Left lung (tissue), 14 donors: ENCODE measurements at places on chromosomes 3 and 15. TPM values are rescaled to one million over a fixed set of nuclear protein-coding genes. Genes with fewer than 3 reads are reported as not detected.
A peak's percentile ranks its signal among the peaks of the same experiment; 100 is the strongest.

DNA sequence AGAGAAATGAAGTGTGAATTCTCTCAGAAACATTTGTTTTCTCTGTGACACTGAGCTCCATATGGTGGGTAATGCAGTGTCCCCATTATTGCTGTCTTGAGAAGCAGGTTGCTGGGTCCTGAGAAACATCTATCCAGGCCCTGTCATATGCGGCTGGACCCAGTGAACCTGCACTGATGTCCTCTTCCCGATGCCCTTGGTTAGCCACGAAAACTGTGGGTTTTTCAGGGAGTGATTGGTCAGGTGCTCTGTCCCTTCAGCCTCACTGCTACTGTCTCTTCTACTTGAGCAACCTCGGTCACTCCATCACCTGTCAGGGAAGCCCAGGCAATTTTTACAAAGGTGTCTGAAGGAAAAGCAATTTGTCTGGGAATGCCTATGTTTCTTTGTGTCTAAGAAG, 77.0 kb downstream of the SLC7A14 start:
- no peaks in the 10 kb centered on the region for H3K27me3 ChIP-seq
- H3K4me3 ChIP-seq, result no peak overlapping the region
- H3K36me3 ChIP-seq, result no peaks in the 10 kb centered on the region

The CAMKV gene
- total RNA-seq, result not detected

GRCh38 chr15:82231842-82232241, 30.7 kb downstream of the EFL1 start:
- H3K36me3 ChIP-seq, result peaks cover 34% of the 10 kb centered on the region
- H3K4me1 ChIP-seq, result no peaks in the 10 kb centered on the region
- no peak for DNase-seq
- H3K4me3 ChIP-seq, result no peak overlapping the region

The RNU5B-1 gene
- total RNA-seq, result not detected

The TTC23 gene
- total RNA-seq, result 19.4 TPM

DNA sequence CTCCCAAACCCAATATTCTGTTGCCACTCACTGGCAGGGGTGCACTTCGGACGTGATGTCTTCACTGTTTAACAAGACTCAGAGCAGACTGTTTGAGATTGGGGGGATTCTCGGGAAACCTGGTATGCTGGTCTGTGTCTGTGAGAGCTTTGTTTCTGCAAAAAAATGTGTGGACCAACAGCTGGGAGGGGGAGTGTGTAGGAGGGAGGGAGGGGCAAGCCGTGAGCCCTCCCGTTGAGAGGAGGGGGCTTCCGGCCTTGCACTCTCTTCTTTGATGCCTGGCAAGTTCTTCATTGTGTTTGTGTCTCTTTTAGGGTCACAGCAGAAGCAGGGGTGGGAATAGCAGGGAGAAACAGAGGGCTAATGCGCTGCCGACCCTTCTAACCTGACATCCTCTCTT, 74.9 kb upstream of the NDN start:
- no peak overlapping the region for H3K4me3 ChIP-seq
- no peaks in the 10 kb centered on the region for H3K27me3 ChIP-seq
- no peak for DNase-seq

DNA sequence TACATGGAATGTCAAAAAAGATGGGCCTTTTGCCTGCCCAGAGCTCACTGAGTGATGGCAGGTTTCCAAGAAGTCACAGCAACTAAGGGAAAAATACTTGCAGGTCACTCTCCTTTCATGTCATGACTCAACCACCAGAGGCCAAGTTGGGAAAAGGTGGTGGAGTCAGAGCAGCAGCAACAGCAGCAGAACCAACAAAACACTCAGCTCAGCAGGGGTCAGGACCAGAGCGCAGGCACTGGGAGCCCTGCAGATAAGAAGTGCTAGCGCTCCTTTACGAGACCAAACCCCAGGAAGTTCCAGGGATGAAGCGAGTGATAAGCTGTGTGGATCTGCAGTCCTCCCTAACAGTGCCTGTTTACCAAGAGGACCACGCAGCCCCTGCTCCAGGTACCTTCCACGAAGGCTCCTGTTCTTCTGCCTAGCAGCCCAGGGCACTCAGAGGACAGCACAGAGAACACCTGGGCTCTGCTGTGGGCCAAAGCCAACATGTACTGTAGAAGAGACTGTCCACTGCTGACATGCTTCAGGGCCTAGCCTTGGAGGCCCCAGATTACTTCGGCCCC, 26.0 kb downstream of the POC1A start:
- no peaks in the 10 kb centered on the region for H3K27me3 ChIP-seq
- H3K36me3 ChIP-seq, result no peaks in the 10 kb centered on the region
- peaks cover 7% of the 10 kb centered on the region for H3K4me1 ChIP-seq
- no peak overlapping the region for H3K27ac ChIP-seq
- no peak overlapping the region for H3K4me3 ChIP-seq
- DNase-seq, result no peak

DNA sequence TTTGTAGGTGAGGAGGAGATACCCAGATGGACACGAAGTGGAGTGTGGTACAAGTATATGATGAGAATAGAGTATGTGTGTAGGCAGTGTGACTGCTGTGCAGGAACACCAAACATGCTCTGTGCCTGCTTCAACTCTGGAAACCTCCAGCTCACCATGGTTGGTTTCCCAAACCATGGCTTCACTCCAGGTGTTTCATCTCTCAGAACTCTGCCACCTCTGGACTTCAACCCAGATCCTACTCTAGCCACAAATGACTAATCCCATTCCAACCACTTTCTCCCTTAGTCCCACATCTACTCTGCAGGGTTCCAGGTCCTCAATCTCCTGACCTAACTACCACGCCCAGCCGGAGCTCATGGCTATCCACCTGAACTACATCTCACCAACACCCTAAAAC, 102.1 kb downstream of the RYK start:
- no peak overlapping the region for H3K27ac ChIP-seq
- H3K36me3 ChIP-seq, result peaks cover 1% of the 10 kb centered on the region
- H3K27me3 ChIP-seq, result no peaks in the 10 kb centered on the region
- H3K4me3 ChIP-seq, result no peak overlapping the region
- no peak for DNase-seq

The OSTN gene
- not detected for total RNA-seq

The MUC4 gene
- total RNA-seq, result 12.8 TPM

DNA sequence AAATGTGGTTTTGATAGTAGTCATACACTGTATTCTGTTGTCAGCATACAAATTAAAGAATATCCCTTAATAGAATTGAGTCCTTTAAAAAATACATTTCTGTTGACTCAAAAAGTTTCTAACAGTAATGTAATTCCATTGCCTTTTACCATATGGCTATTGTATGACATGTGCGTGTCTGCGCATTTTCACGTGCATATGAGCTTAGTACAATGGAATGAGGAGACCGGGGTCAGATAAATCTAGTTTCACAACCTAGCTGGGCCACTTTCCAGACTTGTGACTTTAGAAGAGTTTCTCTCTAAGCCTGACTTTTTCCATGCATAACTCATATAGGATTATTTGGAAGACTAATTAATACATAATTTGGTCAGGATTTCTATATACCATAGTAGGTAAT, 38.7 kb downstream of the ZBTB38 start:
- H3K4me1 ChIP-seq, result peaks cover 32% of the 10 kb centered on the region
- no peak overlapping the region for H3K4me3 ChIP-seq
- DNase-seq, result no peak
- peak overlapping the region; percentile 20 for H3K27ac ChIP-seq
- H3K27me3 ChIP-seq, result no peaks in the 10 kb centered on the region

GRCh38 chr3:155853214-155854140, 750 bp downstream of the SLC33A1 start:
- peaks cover 44% of the 10 kb centered on the region for H3K4me1 ChIP-seq
- peak; percentile 53 for DNase-seq
- H3K4me3 ChIP-seq, result peak overlapping the region; percentile 78
- H3K27me3 ChIP-seq, result no peaks in the 10 kb centered on the region
- peaks cover 14% of the 10 kb centered on the region for H3K36me3 ChIP-seq

DNA sequence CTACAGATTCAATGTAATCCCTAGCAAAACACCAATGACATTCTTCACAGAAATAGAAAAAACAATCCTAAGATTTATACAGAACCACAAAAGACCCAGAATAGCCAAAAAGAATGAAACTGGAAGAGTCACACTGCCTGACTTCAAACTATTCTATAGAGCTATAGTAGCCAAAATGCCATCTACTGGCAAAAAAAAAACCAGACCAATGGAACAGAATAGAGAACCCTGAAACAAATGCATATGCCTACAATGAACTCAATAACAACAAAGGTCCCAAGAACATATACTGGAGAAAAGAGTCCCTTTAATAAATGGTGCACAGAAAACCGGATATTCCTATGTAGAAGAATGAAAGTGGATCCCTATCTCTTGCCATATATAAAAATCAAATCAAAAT, 19.8 kb downstream of the PDCD10 start:
- DNase-seq, result no peak
- no peak overlapping the region for H3K27ac ChIP-seq
- peaks cover 48% of the 10 kb centered on the region for H3K36me3 ChIP-seq
- H3K27me3 ChIP-seq, result no peaks in the 10 kb centered on the region
- H3K4me3 ChIP-seq, result no peak overlapping the region
